ENCODE measurements at places on chromosomes 5 and 9.
A peak's percentile ranks its signal among the peaks of the same experiment; 100 is the strongest.

DNA sequence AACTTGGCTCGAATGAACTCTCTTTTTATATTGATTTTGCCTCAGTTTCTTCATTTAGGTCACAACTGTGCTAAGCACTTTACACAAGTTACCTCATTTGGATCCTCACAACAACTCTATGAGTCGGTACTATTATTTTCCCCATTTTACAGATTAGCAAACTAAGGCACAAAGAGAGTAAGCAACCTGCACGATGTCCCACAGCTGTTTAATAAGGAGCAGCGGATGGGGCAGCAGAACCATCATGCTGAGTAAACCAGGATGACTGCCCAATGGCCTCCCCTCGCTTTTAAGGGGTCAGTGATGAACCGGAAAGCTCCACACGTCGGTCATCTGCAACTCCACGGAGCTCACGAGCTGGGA lies 607 bp downstream of the PRELID2 start:
- DNase-seq = no peak

- no peak for DNase-seq
Measured at GRCh38 chr9:95139126-95139525, 178.4 kb downstream of the FANCC start.

DNA sequence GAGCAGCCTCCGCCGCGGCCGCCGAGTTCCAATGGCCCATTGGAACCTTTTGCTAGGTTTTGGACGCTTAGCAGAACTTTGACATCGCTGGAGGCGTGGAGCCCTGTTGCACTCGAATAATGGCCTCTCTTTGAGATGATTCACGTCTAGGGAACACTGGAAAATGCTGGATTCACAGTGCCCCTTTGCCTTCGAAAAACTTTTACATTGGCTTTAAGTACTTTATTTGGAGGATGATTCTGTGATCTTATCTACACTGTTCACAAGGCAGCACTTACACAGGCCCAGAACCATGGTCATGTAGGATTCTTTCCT lies 536 bp upstream of the PPIC start:
- DNase-seq = no peak

DNA sequence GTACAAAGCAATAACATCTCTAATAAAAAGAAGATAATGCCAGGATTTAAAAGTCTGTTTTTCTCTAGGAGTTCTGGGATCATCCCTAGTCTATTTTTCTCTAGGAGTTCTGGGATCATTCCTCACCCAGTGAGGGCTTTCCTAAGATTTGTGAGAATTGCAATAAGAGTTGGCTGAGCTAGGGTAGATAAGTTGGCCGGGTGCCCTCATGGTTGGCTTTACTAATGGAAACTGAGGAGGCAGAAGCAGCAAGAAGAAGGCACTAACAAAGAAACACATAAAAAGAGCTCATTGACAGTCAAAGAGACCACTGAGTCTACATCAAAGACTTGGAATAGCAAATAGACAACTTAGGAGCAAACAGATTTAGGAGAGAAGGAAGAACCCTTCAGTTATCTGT lies 4.2 kb downstream of the SLC1A3 start:
- no peak for DNase-seq

DNA sequence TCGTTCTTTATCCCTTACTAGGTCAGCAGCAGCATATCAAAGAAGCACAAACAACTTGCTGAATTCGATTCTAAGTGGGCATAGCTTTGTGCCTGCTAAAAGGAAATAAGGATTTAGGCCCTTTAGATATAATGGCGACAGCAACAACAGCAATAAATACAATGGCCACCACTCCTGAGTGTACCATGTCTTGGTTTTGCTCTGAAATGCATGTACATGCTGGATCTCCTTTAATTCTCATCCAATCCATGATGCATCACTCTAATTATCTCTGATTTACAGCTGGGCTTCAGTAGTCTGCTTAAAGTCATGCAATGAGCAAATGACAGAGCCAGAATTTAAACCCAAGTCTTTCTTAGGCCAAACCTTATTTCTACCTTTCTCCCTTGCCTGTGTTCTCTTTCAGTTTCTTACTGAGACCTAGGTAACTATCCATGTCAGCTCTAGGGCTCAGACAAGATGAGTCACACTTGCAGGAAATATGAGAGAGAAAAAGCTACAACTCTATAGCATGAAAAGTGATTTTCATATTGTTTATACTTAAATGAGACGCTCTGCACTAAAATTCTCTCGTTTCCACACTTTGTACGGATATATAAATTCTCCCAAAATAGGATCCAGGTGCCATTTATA lies 111.8 kb downstream of the HMHB1 start:
- peak; percentile 47 for DNase-seq

DNA sequence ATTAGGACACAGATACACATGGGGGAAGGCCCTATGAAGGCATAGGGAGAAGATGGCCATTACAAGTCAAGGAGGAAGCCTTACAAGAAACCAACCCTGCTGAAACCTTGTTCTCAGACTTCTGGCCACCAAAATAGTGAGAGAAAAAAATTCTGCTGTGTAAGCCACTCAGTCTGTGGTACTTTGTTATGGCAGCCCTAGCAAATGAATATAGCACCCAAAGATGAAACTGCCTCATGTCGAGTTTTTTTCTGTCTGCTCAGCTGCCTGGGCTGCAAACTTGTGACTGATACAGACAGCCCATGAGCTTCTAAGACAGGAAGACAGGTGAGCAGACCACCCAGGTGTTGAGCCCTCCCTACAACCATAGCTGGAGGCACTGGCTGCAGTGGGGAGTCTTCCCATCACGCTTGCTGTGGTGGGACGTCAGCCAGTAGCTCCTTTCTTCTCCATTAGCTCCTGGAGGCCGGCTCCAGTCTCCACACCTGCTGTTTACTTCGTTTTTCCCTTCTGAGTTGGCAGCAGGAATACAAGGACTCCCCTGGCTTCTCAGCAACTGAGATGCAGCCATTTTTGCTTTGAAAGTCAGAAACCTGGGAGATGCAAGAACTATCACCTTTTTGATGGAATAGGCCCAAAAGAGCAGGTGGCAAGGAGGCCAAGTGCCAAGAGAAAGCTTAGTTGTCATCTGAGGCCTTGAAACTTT lies 164.9 kb downstream of the SEMA6A start:
- DNase-seq = no peak

DNA sequence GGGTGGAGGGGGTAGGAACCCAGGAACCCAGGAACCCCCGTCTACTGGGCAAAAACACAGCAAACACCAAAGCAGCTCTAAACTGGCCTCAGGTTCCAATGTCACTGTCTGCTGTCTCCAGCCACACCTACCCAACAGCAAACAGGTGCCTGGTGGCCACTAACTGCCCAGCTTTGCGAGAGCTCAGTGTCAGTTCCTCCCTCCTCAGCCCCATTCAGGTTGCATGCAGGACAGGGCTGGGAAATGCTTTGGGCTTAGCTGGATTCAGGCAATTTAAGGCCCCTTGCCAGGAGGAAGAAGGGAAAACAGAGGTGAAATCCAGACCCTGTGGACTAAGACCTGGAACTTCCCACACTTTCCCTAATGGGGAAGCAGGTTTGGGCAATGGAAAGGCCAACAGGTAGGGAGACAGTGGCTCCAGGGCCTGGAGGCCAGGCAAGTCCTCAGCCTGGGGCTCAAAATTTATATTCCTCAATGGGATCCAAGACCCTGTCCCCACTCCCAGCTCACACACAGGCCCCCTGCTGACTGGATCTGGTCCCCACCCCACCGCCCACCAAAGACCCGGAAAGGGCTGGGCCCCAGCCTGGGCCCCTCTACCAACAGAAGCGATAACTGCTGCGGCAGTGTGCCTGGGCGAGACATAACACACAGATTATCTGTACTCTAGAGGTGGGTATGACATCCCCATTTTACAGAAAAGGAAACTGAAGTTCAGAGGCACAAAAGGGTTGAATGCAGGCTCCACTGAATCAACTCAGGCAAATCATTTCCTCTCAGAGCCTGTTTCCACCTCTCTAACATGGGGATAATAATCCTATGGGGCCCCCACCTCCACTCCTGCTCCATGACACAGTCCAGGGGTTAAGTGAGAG lies 3.5 kb downstream of the EEIG1 start:
- DNase-seq = no peak

GRCh38 chr5:79794347-79794746 lies 104.7 kb downstream of the CMYA5 start:
- no peak for DNase-seq

GRCh38 chr5:92567831-92568450 lies 1013.1 kb downstream of the NR2F1-AS1 start:
- DNase-seq = no peak

DNA sequence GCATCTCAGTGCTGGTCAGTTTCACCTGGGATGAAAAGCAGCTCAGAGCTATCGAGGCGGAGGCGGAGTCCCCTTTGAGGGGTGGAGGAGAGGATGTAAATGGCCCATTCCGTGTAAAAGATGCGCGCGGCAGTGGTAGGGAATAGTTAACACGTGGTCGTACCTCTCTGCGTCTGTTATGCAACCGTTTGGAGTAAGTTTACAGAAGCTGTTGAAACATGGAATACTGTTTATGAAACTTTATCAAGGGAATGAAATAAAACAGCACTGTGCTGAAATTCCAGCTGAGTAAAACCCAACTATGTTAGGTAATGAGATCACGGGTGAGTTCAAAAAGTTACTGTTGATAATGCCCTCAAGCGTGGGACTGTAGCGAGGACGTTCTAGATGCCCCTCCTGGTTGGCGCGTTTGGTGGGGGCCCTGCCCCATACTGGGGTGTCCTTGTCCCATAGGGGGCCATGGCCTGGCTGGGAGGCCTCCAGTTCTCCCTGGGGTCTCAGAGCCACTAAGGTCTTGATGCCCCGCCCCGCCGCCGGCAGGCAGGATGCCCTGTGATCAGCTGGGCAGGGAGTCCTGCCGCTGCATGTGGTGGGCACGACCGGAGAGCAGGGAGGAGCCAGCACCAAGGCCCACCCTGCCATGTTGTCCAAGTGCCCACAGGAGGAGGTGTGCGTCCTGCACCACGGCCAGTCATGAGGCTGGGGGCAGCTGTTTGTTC lies 90.9 kb downstream of the COL5A1 start:
- DNase-seq = peak; percentile 53

DNA sequence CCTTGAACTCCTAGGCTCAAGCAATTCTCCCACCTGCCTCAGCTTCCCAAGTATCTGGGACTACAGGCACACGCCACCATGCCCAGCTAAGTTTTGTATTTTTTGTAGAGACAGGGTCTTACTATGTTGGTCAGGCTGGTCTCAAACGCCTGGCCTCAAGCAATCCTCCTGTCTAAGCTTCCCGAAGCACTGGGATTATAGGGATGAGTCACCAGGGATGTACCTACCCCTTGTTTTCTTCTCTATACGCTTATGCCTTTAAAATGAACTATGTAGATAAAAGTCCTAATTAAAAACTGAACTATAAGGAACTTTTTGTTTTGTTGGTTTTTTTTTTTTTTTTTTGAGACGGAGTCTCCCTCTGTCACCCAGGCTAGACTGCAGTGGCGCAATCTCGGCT lies 25.8 kb downstream of the UIMC1 start:
- no peak for DNase-seq

Data from mesenchymal stem cell (in vitro differentiated cells and primary cell).